ENCODE measurements at places on chromosomes 16 and 17. TPM values are rescaled to one million over a fixed set of nuclear protein-coding genes. Genes with fewer than 3 reads are reported as not detected.

GRCh38 chr17:79698146-79698846, 32.4 kb upstream of the ENPP7 start:
- ATAC-seq = no peak

- no peak for ATAC-seq
Measured at GRCh38 chr17:52790359-52790955, 631.9 kb upstream of the CA10 start.

DNA sequence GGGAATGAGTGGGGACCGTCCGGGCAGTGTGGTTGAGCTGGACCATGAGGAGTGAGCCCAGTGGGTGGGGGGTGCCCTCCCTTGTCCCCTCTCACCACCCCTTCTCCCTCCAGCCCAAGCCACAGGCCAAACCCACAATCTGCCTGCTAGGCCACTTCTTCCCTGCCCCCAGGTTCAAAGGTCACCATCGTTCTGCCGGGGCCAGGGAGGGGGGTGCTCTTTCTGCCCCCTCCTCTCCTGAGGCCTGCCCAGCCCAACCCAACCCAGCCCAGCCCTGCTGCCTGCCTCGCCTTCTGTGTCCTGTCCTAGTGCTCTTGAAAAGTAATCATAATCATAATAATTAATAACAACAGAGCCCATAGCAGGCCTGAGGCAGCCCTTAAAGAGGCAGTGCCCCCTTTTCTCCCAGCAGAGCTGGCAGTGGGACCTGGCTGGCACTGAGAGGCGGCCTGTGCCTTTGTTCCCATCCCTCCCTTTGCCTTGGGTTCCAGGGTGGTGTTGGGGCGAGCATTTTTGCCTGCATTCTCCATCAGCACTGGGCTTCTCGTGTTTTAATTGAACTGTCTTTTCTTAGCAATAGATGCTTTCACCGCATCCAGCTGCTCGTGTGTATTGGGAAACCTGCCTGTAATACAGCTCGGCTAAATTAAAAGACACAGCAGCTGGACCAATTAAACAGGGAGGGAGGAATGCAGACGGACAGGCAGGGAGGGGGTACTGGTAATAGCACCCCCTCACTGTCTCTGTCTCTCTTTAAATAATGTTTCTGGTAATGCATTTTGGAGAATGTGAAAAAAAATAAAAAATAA, 46.8 kb downstream of the SREBF1 start:
- ATAC-seq = no peak

GRCh38 chr17:61457226-61457983, 5.2 kb downstream of the TBX4 start:
- ATAC-seq = no peak

DNA sequence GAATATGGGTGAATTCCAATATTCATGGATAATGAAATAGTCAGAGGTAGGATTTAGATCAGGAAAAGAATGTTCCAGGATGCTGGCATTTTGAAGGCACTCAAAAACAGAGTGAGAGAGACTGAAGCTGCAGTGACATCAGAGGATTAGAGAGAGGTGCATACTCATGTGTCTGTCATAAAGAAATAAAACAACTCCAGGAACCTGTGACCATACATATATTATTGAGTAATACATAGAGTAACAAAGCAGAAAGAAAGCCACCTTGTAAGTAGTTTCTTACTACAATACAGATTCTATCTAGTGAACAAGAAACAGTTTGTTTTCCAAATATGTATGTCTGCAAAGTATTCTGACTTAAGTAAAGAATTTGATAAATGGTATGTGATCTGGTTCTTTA, 62.3 kb upstream of the PHOSPHO1 start:
- peak; percentile 39 for ATAC-seq

- no peak for ATAC-seq
Measured at GRCh38 chr17:61498042-61498994, 46.1 kb downstream of the TBX4 start.

DNA sequence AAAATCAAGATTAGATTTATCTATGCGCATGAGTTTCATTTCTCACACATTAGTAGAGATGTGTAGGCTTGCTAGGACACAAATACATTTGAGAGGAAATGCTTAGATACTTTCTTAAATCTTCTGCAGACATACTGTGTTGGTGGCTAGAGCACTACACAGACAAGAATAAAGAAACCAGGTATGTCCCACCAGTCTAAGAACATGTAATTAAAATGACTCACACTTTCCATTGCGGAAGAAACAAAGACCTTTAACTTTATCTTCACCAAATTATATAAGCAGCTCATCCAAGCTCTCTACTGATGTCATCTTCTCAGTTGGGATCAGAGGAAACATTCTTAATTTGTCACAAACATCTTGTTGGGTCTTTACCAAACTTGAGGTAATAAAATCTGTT, 12.5 kb downstream of the GABARAPL2 start:
- ATAC-seq = no peak

DNA sequence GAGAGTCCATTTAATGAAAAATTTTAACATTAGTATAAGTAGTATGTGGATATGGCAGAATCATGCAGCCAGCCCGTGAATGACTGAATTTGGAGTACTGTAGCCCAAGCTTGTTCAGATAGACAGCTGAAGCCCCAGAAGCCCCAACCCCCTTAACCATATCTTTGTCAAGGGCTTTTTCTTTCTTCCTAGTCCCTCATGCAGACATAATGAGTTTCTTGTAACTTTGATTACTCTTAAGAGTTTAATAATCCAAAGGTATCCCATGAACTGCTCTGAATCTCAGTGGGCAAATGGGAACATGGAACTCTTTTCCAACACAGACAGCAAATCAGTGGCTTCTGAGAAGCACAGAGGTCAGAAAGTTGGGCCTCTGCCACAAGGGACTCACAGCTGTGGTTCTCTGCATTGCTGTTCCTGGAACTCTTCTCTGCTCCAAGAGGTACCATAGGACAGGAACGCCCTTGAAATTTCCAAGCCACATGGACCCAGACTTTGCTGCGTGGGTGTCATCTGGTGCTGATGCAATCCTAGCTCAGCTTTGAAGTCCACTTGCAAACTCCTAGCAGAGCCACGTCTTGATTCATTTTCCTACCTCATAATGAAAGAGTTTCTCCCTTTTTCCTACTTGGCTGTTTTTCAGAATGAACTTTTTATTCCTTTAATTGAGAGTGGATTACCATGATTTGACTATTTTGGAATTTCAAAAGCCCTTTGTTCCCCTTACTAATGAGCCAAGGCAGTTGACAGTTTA, 18.1 kb downstream of the LYRM1 start:
- no peak for ATAC-seq

GRCh38 chr16:27431773-27432532, 30.0 kb downstream of the IL21R start:
- peak; percentile 89 for ATAC-seq

- no peak for ATAC-seq
Measured at GRCh38 chr16:65142276-65142675, 20.4 kb upstream of the CDH11 start.

- ATAC-seq = peak; percentile 20
Measured at GRCh38 chr17:4100883-4101756, 41.7 kb downstream of the ZZEF1 start.

DNA sequence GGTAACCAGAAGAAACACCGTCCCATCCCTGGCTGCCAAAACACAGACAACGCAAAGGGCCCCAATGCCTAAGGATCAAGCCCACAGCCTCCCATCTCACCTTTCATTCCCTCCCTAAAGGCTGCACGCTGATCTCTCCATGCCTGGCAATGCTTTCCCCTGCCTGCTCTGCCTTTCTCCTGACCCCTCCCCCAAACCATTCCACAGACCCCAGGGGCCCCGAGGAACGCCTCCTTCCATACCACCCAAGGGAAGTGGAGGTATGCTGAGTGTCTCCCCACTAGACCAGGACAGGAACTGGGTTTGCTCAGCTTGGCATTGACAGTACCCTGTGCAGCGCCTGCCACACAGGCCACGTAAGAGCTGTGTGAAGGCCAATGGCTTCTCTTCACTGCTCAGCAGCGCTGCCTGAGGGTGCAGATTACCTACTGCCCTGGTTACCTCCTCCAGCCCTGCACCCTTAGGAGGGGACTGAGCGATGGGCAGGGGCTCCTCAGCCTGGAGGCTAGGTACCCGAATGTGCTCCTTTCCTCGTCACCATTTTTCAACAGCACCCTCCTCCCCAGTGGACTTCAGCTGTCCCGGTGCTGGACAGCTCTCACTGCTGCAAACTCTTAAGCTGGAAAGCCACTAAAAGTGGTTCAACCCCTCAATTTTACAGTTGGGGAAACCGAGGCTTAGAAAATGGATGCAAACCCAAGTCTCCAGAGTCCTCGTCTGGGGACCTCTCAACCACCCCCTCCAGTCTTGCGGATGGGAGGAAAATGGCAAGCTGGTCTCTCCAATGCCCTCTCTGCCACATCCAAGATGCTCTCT, 45.0 kb downstream of the SRCIN1 start:
- no peak for ATAC-seq

DNA sequence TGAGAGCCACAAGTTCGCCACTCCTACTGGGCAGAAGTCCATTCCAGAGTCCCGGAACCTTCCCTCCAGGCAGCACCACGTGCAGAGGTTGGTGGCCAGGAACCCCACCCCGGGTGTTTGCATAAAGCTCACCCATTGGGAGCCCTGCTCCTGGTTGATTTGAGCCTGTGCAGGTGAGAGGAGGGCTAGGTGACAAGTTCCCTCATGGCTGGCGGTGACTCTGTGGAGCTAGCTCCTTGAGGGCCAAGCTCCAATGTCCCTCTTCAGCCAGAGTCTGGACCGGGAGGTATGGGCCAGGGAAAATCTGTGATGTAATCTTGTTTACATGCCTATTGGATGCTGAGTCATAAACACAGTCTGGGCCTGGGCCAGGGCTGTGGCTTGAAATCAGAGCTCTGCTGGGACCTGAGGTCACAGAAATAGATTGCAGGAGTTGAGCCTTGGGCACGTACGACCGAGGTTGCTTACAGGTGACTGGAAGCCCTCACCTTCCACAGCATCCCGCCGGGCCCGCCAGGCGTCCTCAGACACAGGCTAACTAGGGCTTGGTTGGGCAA, 118.9 kb downstream of the AATF start:
- peak; percentile 84 for ATAC-seq

- no peak for ATAC-seq
Measured at GRCh38 chr16:86513471-86514277, 3.3 kb downstream of the FOXF1 start.

DNA sequence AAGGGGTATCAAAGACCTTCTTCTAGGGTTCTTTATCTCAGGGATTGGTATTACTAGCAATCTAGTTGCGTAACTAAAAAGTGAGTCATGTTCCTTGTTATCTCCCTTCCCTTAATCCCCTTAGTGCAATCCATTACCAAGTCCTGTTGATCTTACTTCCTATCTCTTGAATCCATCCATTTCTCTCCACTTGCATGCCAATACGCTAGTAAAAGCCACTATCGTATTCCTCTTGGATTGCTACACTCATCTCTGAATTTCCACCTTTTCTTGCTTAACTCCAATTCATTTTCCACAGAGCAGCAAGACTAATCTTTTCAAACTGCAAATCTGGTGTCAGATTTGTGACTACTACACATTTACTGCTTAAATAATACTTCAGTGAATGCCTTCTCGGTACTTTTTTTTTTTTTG, 1.8 kb upstream of the ADAT1 start:
- ATAC-seq = no peak

DNA sequence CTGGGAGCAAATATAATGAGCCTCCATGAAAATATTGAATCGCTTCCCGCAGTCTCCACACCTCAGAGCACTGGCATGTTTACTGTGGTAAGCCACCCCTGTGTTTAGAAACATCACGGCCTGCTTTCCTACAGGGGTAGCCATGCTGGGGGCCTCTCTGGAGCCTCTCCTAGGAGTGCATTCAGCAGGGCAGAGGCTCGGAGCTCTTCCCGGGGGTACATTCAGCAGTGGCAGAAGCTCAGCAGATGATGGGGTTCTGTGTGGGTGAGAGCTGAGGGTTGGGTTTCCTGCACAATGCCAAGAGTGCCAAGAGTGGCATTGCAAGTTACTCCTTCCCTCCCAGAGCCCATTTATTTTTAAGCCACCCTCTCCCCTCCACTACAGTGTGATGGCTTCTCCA, 386.6 kb downstream of the SEC14L1 start:
- ATAC-seq = no peak

DNA sequence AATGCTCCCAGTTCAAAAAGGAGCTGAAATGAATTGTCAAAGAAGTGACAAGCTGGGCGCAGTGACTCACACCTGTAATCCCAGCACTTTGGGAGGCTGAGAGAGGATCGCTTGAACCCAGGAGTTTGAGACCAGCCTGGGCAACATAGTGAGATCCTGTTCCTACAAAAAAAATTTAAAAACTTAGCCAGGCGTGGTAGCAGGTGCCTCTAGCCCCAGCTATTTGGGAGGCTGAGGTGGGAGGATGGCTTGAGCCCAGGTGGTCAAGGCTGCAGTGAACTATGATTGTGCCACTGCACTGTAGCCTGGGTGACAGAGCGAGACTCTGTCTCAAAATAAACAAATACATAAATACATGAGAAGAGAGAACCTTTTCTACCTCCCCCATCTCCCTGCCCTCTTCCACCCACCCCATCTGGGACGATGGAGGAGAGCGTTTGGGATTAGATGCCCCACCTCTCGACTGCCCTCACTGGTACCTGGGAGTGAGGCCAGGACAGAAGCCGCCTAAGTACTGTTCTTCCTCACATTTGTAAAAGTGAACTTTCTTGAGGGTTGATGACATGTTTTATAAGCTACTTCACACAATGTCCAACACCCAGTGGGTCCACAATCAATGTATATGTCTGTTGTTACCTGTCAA, 2.4 kb downstream of the IL4R start:
- ATAC-seq = no peak

- no peak for ATAC-seq
Measured at GRCh38 chr16:62424206-62424605, 388.0 kb upstream of the CDH8 start.

GRCh38 chr17:80886641-80887573, 104.7 kb upstream of the CHMP6 start:
- ATAC-seq = no peak

- ATAC-seq = no peak
Measured at GRCh38 chr17:11412654-11413053, 171.6 kb downstream of the SHISA6 start.

GRCh38 chr17:1379930-1380313, 20.1 kb downstream of the YWHAE start:
- ATAC-seq = no peak

DNA sequence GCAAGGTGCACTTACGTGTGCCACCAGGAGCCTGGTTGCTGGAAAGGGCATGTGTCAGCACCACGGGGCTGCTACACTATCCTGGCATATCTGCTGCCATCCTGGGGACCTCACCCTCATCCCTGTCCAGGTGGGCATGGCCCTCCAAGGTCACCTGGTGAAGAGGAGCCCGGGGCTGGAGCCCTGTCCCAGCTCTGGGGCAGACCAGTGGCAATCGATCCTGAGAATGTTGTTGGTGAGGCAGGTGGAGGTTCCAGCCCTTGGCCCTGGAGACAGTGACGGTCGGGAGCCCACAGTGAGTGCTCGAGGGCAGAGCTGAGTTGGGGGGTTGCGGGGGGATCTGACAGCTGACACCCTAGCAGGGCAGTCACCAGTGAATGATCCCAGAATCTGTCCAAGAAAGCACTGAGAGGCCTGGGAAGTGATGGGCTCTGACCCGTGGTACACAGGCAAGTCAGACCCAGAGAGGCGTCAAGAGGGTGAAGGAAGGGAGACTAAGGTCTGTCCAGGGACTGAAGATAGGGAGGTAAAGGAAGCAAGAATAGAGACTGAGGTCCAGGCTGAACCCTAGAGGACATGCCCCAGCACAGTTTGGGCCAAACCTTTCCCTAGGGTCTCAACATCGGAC, 17.6 kb downstream of the POLR3K start:
- ATAC-seq = no peak

The CIBAR2 gene
- total RNA-seq = not detected

The ADGRG1 gene
- total RNA-seq = 93.7 TPM

The TBC1D26 gene
- not detected for total RNA-seq

The KCNH6 gene
- total RNA-seq = not detected

The SEPTIN12 gene
- total RNA-seq = not detected

The KRT15 gene
- 2,810 TPM for total RNA-seq

The MED13 gene
- 43.7 TPM for total RNA-seq

The SLFN12 gene
- 2.6 TPM for total RNA-seq

The SLC35G3 gene
- total RNA-seq = not detected

The TPSAB1 gene
- total RNA-seq = 4.6 TPM

Measured in esophagus mucosa (tissue), 1 donor.